ENCODE measurements at places on chromosomes 11 and 22.

GRCh38 chr11:118252688-118253087 is 523 bp upstream of the MPZL3 start:
- DNase-seq, result no peak

DNA sequence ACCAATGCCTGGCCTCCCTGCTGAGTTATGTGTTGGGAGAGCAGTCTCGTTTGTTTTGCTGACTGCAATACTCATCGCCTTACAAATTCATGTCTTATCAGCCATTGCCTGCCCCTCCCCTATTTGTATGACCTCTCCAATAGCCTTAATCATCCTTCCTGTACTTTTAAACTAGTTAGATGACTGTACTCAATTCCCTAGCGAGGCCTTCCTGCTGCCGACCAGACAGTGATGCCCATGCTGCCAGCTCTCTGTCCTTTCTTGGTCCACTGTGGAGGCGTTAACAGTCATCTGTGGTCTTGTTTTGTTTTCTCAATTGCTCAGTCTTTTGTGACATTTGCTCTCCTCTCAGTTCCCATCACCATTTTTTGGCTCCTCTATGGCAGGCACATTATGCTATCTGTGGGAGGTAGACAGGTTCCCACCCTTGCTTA is 20.3 kb upstream of the YPEL1 start:
- no peak for DNase-seq

DNA sequence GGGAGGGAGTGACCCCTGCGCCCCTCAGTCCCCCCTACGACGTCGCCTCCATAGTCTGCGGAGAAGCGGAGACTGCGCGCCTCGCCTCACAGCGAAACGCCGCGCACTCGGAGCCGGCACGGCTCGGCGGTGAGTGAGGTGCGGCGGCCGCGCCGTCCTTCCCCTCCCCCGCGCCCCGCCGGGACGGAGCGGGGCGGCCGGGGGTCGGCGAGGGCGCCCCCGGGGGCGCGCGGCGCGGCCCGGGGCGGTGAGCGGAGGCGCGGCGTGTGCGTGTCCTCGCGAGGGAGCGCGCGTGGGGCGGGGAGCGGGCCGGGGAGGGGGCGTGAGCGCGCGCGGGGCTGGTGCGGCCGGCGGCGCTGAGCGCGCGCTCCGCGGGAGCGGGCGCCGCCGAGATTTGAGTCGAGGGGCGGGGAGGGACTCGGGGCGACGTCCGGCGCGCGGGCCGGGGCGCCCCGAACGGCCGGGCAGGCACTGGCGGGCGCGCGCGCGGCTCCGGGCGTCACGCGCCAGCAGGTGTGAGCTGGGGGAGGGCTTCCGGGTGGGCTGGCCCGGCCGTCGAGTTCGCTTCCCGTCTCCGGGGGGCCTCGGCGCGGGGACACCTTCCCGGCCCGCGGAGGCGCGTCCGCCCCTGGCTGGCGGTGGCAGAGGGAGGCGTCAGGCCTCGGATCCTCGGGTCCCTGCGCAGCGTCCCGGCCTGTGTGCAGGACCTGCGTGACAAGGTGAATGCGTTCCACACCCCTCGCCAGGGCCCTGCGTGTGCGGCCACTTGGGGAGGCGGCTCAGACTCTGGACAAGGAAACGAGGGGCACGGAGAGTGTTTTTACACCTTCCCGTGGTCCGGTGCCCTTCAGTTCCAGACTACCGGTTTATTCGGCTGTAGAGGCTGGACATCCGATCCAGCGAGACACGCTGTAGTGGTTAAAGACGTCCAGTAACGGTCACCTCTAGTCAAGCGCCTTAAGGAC is 50.4 kb downstream of the FAM83F start:
- DNase-seq, result peak; percentile 71

- DNase-seq, result no peak
Measured at GRCh38 chr11:133011604-133012003, 520.7 kb downstream of the OPCML start.

GRCh38 chr11:84887055-84887629 is 740.0 kb downstream of the DLG2 start:
- no peak for DNase-seq

DNA sequence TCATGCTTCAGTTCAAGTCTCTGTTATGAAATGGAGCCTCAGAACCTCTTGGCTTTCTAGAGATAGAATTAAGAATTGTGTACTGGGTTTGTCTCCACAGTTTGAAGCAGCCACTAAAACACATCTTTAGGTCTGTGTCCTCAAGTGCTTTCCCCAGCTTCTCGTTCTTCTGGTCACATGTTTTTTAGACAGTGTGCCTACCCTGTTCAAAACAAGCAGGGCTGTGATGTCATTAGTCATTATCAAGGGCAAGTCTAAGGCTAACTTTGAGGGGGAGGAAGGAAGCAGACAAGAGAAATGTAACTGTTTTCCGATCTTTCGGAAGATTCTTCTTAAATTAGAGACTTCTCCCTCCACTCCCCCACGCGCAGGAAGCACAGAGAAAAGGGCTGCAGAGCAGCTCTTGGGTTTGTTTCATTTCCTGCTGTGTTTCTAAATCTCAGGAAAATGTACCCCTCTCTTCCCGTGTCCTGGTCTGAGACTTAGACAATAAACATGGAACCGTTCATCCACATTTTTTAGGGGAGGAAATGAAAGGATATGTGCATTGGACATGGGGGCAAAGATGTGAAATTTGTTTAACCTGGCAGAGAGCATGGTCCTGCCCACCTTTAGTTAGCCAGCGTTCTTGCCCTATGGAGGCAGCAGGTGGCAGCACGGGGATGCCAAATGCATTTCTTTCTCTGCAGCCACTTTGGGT is 3.1 kb downstream of the AKIP1 start:
- DNase-seq, result no peak

DNA sequence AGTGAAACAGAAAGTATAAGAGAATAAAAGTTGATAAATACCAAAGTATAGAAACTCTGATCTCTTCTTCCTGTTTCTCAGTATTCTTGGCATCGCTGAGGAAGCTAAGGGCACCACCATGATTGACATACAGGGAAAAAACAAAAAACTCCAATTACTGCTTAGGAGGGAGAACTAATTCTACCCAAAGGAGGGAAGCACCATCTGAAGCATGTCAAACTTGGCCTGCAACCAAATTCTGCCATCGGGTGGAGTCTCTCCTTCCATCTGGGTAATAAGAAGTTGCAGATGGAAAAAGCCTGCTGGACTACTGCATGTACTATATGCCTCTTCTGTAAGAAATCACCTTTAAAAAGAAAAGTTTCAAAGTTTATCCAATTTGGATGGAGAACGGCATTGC is 30.5 kb upstream of the PPP2R1B start:
- no peak for DNase-seq

DNA sequence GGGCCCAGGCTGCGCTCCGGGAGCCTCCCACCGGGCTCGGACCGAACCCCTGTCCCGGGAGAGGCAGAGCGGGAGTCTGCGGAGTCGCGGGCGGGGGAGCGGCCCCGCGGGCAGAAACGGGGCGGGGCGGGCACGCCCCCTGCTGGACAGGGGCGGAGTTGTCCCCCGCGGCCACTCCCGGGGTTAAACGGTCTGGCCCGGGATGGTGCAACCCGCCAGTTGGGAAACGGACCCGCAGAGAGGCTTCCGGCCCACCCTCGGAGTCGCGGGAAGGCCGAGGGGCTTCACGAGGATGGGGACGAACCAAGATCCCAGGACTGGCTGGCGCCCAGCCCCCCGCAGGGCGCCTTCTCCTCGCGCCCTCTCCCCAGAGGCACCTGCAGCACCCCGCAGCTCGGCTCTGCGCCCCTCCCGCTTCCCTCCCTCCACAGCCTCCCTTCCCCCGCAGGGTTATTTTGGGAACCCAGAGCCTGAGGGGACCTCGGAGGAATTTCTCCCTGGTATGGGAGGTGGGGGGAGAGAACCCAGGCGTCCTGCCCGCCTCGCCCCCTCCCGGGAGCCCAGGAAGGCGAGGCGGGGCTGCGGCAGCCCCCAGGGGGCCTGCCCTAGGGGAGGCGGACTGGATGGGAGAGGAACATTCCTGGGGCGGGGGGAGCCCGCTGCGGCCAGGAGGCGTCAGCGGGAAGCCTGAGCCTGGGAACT is 902 bp downstream of the RASGRP2 start:
- peak; percentile 45 for DNase-seq

DNA sequence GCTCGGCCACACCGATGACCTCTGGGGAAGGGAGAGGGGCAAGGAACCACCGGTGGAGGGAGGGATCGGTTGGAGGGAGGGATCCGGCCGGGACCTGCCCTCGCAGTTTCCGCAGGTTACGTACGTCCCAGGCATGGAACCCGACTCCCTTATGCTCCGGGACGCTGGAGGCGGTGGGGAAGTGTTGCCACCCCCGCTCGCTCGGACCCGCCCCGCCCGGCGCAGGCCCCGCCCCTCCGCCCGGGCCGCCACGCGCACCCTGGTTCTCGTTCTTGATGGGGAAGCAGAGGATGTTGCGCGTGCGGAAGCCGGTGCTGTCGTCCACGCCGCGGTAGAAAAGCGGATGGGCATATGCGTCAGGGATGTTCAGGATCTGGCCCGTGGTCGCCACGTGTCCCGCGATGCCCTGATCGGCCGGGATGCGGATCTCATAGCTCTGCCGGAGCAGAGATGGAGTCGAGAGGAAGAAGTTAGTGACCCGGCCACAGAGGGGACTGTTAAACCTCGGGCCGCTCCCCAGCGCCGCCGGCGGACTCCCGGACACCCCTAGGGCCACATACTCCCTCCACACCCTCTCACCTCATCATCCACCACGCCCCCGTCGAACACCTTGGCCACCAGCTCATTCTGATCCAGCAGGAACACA is 89.8 kb downstream of the PDE2A start:
- DNase-seq, result peak; percentile 20

- no peak for DNase-seq
Measured at GRCh38 chr11:128323381-128323780, 264.0 kb downstream of the ETS1 start.

DNA sequence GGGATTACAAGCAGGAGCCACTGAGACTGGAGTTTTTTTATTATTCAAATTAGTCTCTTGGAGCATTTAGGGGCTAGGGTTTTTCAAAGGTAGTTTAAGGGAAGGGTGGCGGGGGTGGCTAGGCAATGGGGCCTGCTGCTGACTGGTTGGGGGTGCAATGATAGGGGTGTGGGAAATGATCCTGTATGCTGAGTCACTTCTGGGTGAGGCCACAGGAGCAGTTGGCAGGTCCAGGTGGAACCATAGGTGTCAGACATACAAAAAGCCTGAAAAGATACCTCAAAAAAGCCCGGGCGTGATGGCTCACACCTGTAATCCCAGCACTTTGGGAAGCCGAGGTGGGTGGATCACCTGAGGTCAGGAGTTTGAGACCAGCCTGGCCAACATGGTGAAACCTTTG is 13.7 kb downstream of the MTFP1 start:
- no peak for DNase-seq

GRCh38 chr11:118417801-118418200 is 16.4 kb downstream of the ATP5MG start:
- no peak for DNase-seq

DNA sequence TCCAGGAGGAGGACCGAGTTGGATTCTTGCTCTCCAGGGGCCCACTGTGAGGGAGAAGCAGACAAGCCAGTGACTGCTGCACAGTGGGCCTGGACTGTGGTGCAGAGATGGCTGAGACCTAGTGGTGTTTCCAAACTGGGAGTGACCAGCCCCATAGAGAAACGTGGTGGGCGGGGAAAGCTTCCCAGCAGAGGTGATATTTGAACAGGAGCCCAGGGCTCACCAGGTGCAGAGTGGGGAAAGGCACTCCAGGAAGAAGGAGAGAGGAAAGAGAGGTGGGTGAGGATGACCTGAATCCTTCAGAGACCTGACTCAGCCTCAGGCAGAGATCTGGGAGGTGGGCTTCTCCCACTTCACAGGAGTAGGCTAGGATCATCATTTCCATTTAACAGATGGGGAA is 52.1 kb upstream of the RASD2 start:
- DNase-seq, result no peak

DNA sequence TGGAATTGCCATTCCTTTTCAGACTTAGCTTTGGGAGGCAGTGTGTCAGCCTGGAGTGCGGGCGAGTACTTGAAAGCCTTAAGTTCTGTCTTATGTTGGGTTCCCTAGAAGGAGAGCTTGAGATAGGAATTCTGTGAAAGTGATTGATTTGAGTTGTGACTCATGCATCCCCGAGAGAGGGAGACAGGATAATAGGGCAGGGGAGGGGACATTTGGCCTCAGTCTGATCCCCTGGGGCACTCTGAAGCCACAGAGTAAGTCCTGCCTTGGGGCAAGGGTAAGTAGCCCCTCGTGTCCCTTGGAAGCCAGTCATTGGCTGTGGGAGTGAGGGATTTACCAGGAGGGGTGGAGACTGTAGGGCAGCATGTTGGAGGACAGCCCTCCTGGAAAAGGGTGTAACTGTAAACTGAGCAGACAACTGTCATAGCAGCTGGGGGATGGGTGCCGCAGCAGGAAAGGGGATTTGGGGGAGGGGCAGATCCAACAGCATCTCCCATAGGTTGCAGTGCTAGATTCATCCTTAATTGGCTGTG is 44.0 kb downstream of the KIAA1671 start:
- DNase-seq, result no peak

GRCh38 chr22:40441761-40442390 is 71.5 kb downstream of the SGSM3 start:
- DNase-seq, result no peak

- DNase-seq, result no peak
Measured at GRCh38 chr11:113572136-113572735, 97.0 kb upstream of the DRD2 start.

DNA sequence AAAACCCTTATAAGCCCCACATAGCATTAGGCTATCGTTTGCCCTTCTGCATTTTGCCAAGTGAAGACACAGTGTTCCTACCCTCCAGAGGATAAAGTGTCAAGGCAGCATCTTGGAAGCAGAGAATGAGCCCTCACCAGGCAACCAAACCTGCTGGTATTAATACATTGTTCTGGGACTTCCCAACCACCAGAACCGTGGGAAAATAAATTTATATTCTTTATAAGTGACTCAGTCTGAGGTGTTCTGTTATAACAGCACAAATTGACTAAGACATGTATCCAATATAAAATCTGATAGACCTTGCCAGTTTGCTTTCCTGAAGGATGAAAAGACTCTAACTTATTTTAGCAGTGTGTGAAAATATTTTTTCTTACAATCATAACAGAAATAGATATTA is 792.5 kb upstream of the LRRC4C start:
- DNase-seq, result no peak

DNA sequence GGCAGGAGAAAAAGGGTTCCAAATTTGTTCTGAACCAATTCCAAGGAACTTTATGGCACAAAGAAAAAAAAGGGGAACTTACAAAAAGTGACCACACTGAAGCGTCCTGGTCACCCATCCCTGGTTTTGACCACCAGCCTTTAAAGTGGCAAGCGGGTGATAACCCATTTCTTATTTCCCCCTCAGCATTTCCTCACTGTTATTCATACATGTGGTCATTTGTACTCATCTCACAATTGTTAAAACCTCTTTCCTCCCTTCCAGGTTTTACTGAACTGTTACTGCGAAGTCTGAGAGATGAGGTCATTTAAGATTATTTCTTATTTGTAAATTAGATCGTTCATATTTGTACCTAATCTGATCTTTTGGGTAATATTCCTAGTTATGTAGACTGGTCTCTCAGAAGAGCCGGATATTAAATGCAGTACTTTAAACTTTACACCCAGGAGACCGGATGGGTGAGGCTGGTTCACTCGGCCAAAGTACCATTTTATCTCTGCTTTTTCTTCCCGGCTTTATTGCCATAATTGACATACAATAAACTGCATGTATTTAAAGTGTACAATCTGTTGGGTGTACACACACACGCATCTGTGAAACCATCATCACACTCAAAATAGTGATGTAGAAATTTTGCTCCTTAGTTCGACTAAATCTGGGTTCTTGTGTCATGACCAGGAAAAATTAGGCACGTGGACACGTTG is 47.0 kb downstream of the CDPF1 start:
- DNase-seq, result no peak
